Esophagus squamous epithelium (tissue), 5 donors: ENCODE measurements at places on chromosomes 11 and 22.

DNA sequence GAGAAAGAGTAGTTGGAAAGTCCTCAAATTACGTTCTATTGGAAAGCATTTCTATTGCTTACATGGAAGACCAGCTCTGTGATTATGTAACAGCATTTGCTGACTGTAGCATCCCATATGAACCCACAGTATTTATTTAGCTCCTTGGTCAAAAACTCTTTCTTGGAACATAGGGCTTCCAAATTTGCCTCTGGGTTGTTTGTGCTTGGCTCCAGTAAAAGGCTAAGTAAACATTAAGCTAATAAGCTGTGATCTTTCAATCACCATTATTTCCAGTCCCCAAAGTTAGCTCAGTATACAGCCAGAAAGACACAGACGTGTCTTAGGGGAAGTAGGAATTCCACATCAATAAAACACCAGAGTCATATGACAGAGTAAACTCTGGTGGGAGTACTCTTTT, 668.8 kb downstream of the DLG2 start:
- no peak for DNase-seq

GRCh38 chr11:62575156-62575555, 1.5 kb upstream of the EEF1G start:
- DNase-seq, result no peak

DNA sequence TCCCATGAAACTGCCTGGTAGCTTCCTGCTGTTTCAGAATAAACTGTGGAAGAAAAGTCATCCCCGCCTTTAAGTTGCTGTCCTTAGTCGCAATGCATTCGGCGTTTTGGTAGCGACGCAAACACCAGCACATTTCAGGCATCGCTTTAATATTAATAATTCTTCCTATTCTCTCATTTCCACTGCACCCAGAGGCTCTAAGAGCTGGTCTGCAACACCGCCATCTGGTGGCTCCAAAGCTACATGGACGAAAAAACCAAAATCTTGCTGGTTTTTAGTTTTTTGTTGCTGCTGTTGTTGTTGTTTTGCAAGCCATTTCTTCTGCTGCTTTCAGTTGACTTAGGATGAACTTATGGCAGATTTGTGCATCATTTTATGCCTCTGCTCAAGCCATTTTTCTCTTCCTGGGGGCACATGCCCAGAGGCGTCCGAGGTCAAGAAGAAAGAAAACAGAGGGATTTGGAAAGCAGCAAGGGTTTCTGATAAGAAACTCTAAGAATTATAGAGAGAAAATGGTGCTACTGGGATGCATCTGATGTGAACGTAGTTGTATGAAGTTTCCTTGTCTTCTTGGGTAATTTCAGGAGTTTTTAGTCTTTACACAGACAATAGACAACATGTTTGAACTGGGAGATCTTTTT, 345.4 kb upstream of the KIRREL3 start:
- DNase-seq, result no peak

DNA sequence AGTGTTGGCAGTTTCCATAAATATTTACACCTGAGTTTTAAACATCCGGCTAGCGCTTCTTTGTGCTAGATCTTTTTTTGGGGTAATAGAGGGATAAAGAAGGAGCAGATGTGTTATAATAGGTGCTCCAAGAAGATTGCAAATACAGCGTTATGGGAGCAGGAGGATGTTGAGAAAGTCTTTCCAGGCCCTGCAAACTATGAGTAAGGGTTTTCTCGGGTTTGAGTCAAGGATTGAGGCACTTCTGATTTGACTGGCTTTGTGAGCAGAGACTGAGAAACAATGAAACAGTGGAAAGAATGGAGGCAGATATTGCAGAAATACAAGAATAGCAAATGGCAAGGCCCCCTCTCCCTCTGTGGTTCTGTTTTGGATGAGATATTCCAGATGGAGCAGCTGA, 155.0 kb upstream of the TIMP3 start:
- no peak for DNase-seq

DNA sequence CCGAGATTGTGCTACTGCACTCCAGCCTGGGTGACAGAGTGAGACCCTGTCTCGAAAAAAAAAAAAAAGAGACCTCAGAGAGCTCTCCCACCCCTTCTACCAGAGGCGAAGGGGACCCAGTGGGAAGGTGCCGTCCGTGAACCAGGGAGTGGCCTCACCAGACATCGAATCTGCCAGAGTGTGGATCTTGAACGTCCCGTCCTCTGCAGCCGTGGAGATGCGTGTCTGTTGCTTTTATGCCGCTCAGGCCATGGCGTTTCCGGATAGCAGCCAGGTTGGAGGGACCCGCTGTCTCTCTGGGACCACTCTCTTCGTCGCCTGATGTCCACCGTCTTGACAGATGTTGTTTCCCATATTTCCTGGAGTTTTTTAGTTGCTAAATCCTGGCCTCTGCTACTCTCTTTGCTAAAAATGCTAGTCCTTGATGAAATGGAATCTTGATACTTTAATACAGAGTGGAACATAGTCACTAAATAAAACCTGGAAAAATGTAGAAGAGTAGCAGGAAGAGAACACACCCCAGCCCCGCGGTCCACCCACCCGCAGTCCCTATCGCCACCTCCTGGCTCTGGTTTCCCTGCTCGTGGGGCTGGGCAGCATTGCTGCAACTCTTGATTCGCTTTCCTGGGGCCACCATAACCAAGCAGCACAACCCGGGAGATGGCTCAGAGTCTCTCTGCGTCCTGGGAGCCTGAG, 12.0 kb upstream of the MUC6 start:
- no peak for DNase-seq
